Inflammatory macrophage (primary cell): ENCODE measurements at places on chromosomes 13 and 19.
A peak's percentile ranks its signal among the peaks of the same experiment; 100 is the strongest.

DNA sequence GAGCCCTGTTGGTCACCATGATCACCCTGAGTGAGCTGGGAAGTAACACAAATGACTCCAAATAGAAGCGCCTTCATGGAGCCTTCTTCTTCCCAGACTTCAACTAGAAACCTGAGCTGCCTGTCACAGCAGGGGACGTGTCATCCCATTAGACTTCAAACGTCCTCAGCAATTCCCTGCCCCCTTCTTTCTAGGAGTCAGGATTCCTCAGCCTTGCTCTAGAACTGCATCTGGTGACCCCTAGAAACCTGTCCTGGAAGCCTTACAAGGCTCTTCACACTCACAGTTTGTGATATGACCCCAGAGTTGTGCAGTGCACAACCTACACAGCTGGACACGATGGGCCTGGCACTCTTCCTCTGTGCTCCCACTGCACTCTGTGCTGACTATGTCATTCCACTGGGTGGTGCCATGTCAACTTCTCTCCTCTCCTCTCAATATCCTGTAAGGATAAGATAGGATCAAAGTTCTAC is 23.6 kb upstream of the TTYH1 start:
- DNase-seq = peak; percentile 30

GRCh38 chr13:110183910-110184309 is 123.0 kb downstream of the COL4A1 start:
- DNase-seq = no peak

DNA sequence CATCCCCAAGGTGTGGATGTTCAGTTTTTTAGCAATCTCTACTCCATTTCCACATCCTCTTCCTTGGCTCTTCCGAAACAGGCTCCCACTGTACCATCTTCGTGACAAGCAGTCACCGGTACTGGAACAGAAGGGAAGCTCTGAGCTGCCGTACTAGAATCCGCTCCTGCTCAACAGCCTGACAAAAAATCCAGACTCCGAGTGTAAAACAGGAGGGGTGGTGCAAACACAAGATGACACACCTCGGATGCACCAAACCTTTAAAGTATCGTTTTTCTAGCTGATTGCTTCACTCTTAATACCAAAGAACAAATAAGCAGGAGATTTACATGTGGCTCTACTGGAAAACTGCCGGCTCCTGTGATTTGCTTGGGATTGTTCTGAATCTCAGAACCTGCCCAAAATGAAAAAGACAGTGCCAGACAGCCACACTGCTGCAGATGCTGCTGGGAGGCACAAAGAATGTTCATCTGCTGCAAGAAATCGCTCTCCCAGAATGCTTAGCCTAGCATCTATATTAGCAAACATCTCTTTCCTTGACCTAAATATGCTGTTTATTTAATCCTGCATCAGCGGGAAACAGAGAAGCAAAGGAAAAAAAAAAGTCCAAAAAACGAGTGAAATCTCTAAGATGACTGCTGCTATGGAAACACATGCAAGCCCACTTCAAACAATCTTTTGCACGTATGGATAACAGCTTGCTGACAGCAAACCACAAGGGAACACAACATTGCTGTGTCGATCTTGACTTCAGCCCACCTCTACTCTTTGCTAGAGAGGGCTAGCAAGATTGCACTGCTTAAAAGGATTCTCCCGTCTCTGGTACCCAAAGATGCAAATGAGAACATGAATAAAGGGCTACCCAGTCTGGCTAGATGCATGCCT is 38.0 kb upstream of the DOCK9 start:
- DNase-seq = no peak

DNA sequence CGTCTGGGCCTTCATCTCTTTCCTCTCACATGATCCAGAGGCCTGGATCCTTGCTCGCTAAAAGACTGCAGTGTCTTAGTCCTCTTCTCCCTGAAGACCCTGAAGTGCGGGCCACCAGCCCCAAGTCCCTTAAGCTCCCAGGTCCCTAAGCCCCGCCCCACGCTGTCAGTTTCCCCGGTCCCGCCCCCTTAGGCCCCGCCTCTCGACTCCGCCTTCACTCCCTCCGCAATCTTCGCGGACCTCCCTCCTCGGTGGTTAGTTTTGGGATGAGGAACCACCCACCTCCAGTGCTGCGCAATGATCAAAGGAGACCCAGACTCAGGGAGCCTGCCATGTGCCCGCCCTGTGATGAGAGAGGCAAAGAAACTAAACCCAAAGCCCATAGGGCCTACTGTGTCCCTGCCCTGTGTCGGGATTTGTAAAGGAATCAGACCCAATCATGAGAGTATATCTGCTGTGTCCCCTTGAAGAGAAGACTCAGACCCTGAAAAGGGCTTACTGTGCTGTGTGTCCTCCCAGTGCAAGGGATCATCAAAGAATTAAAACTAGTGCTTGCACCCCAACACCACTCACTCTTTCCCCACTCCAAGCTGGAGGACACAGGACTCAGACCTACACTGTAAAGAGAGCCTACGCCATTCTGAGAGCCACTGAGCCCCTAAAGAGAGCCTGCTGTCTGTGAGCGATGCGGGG is 3.0 kb upstream of the COX6B1 start:
- peak; percentile 77 for DNase-seq

GRCh38 chr19:7072541-7072940 is 3.0 kb downstream of the ZNF557 start:
- no peak for DNase-seq

GRCh38 chr13:114325729-114326128 is 11.4 kb downstream of the CHAMP1 start:
- peak; percentile 48 for DNase-seq

- no peak for DNase-seq
Observed at GRCh38 chr19:35274323-35274722, 5.6 kb downstream of the USF2 start.

DNA sequence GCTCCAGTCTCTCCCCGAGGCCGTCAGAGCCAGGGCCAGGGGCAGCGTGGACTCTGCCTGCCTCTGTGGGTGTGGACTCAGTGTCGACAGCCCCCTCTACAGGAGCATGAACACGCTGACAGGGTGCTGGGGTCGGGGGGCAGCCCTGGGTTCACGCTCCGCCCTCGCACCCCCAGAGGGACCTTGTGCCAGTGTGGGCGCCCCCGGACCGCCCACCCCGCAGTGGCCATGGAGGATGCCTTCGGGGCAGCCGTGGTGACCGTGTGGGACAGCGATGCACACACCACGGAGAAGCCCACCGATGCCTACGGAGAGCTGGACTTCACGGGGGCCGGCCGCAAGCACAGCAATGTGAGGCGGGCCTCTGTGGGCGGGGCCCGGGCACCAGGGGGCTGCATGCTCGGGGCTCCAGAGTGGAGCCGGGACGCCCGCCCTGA is 8.3 kb downstream of the TRPM4 start:
- no peak for DNase-seq

DNA sequence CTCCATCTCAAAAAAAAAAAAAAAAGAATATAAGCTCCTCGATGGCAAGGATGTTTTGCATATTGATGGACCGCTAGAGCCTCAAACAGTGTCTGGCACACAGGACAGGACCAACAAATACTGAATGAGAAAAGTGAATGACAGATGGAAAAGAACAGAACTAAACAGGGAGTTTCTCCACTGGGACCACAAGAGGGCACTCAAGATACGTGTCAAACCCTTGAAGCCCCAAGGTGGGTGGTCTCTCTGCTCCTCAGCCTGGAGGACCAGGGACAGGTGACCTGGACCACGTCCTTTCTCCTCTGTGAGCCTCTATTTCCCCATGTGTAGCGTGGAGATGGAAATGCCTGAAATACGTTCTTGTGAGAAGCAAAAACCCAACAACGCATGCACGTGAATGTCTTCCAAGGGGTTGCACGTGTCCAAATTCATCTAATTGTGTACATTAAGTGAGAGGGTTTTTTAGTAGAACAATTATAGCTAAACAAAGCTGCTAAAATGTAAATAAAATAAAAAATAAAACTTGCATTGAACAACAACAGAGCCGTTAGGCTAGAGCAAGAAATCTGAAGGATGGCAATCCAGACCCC is 5.7 kb upstream of the CDC42EP5 start:
- DNase-seq = peak; percentile 30

- peak; percentile 34 for DNase-seq
Observed at GRCh38 chr13:26679411-26680122, 81.0 kb downstream of the GPR12 start.

DNA sequence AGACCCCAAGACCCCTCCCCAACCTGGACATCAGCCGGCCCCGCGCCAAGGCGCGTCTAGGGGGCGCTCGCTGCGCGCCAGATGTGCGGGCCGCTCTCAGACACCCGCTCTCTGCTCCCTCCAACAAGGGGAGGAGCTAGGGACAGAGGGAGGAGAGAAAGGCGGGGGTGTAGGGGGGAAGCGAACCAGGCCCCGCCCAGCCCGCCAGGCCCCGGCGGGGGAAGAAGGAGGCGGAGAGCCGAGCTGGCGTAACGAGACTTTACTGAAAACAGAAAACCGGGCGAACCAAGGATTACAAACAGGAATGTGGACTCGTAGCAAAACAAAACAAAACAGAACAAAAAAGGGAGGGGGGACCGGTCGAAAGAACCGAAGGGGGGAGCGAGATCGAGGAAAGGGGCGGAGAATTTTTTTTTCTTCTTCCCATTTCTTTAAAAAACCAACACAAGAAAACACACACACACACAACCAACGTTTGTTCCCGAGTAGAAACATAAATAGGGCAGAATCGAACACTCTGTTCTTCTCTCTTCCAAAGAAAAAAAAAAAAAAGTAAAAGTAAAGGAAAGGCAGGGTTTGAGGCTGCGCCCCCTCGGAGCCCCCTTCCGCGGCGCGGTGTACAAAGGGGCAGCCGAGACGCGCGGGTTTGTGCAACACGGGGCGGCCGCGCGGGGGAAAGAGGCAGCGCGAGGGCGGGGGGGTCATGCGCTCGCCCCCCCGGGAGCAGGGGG is 1.7 kb downstream of the JUND start:
- peak; percentile 95 for DNase-seq

- no peak for DNase-seq
Observed at GRCh38 chr19:11321191-11322126, 18.0 kb downstream of the RAB3D start.

GRCh38 chr19:19860756-19861390 is 4.8 kb upstream of the ZNF253 start:
- DNase-seq = no peak

GRCh38 chr19:10583036-10583776 is 3.9 kb downstream of the AP1M2 start:
- no peak for DNase-seq

DNA sequence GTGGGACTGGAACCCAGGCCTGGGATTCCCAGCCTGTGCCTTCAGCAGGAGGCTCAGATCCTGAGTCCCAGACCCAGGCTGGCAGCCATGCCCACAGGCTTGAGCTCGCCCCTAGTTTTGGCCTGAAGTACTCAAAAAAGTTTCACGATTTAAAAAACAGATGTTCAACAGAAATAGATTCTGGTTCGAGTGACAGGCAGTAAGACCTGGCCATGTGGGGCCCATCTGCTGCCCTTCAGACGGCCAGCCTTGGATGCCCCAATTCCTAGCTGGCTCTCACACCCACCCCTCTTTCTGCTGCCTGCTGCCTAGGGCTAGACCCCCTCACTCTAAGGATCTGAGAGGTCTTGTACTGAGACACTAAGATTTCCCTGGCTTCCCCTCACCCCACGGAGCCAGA is 2.8 kb upstream of the DMPK start:
- DNase-seq = no peak

- no peak for DNase-seq
Observed at GRCh38 chr19:45501730-45502014, 3.4 kb downstream of the PPM1N start.

GRCh38 chr13:98543378-98544103 is 33.4 kb downstream of the STK24 start:
- no peak for DNase-seq

DNA sequence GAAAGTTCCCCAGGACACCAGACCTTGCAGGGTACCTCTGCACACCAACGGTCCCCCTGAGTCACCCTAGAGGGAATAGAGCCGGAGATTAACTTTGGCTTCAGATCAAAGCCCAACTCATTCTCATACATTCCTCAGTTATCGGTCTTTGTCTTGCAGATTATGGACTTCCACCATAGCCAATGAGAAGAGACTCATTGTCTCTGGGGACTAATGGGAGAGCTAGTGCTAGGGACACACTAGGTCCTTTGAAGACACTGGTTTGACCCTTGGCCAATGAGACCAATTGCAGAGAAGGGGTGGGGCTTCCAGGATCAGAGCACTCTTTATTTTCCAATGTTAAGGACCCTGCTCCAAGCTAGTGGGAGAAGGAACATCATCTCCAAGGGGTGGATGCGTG is 6.1 kb downstream of the KLK7 start:
- no peak for DNase-seq

- peak; percentile 87 for DNase-seq
Observed at GRCh38 chr19:17289489-17289888, 7.8 kb downstream of the ANKLE1 start.

GRCh38 chr13:24180750-24181377 is 20.3 kb downstream of the SPATA13 start:
- no peak for DNase-seq

GRCh38 chr19:51602189-51602854 is 27.9 kb downstream of the SIGLEC5 start:
- no peak for DNase-seq

GRCh38 chr19:45200568-45200967 is 22.0 kb downstream of the BLOC1S3 start:
- DNase-seq = no peak

GRCh38 chr19:40687525-40688016 is 2.9 kb downstream of the NUMBL start:
- peak; percentile 47 for DNase-seq

DNA sequence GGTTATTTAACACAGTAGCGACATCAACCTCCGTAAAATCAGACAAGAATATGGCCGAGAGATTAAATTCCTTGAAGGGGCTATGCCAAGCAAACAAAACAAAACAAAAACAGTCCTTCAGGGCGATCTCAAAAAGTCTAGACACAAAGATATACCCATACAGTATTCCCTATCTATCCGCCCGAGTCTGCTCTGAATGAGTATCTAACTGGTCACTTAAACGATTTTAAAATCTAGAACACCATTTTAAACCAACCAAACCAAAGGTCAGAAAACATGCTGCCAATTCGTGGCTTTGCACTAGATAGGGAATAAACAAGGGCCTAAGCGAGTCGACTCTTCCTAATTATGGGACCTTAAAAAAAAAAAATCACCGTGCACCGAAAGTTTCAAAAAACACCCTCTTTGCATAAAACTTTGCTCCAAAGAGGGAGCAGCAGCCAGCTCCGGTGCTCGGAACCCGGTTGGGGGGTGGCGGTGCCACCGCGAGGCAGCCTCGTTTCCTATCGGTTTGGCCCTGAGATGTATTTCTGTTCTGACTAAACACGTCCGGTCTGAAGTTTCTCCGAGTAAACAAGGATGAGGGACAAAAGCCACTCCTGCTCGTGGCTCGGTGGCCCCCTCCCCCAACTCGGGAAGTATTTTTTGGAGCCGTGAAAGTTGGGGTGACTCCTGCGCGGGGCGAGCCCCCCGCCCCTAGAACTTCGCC is 1.8 kb downstream of the HMGB1 start:
- peak; percentile 47 for DNase-seq

GRCh38 chr13:26011996-26012821 is 39.6 kb downstream of the SHISA2 start:
- no peak for DNase-seq
